ENCODE measurements at places on chromosomes 12 and 14. TPM values are rescaled to one million over a fixed set of nuclear protein-coding genes. Genes with fewer than 3 reads are reported as not detected.

The BATF gene
- 0.63 TPM for total RNA-seq

The KRT82 gene
- not detected for total RNA-seq

The GPRC5D gene
- total RNA-seq, result 0.68 TPM

The CAND1 gene
- 131 TPM for total RNA-seq

The OTX2 gene
- not detected for total RNA-seq

The FNTB gene
- 68.1 TPM for total RNA-seq

The GTF2H3 gene
- total RNA-seq, result 26.4 TPM

The TAS2R43 gene
- 7.2 TPM for total RNA-seq

The NIN gene
- 16.5 TPM for total RNA-seq

The IFNG gene
- total RNA-seq, result not detected

The OAS3 gene
- 8.5 TPM for total RNA-seq

The PRB2 gene
- total RNA-seq, result not detected

The LALBA gene
- total RNA-seq, result 3.8 TPM

The CTSG gene
- total RNA-seq, result not detected

The KRT74 gene
- 0.87 TPM for total RNA-seq

The PDE3A gene
- total RNA-seq, result 1.6 TPM

The PPP4R4 gene
- total RNA-seq, result 24.3 TPM

The ADCY6 gene
- total RNA-seq, result 24.5 TPM

The RND1 gene
- 0.81 TPM for total RNA-seq

The GRIN2B gene
- 1.1 TPM for total RNA-seq

The FGD4 gene
- 74.9 TPM for total RNA-seq

The PIP4K2C gene
- 47.6 TPM for total RNA-seq

The OLR1 gene
- total RNA-seq, result 0.87 TPM

The GLIPR1 gene
- 4.3 TPM for total RNA-seq

The IGFBP6 gene
- total RNA-seq, result 261 TPM

The UBR7 gene
- total RNA-seq, result 36.1 TPM

The ERGIC2 gene
- total RNA-seq, result 83.0 TPM

The YLPM1 gene
- 124 TPM for total RNA-seq

The NFATC4 gene
- total RNA-seq, result 53.5 TPM

The LMNTD1 gene
- 10.8 TPM for total RNA-seq

The ANKS1B gene
- 30.9 TPM for total RNA-seq

The TIMELESS gene
- 16.2 TPM for total RNA-seq

The OR4M1 gene
- total RNA-seq, result 0.87 TPM

Data from testis (tissue), 5 donors.